ENCODE measurements at places on chromosomes 2 and 18. TPM values are rescaled to one million over a fixed set of nuclear protein-coding genes. Genes with fewer than 3 reads are reported as not detected.

SERPINB13 gene
- not detected for polyA plus RNA-seq

CXCR4 gene
- 0.16 TPM for polyA plus RNA-seq

NR4A2 gene
- 2.9 TPM for polyA plus RNA-seq

CHRND gene
- polyA plus RNA-seq: not detected

C1QL2 gene
- polyA plus RNA-seq: not detected

Data from GM23248 (cell line).